Activated naive CD4-positive, alpha-beta T cell treated with anti-CD3 and anti-CD28 coated beads, Interleukin-2, amount 50 U/mL, for 72 hours (primary cell): ENCODE measurements at places on chromosomes 4 and X. TPM values are rescaled to one million over a fixed set of nuclear protein-coding genes. Genes with fewer than 3 reads are reported as not detected.

The MTMR8 gene
- total RNA-seq, result 8.0 TPM

The HS3ST1 gene
- not detected for total RNA-seq

The H2AZ1 gene
- total RNA-seq, result 883 TPM

The F9 gene
- not detected for total RNA-seq

The STK26 gene
- 60.0 TPM for total RNA-seq

The CT45A10 gene
- total RNA-seq, result not detected

The TMEM35A gene
- total RNA-seq, result not detected

The MTHFD2L gene
- 7.3 TPM for total RNA-seq

The ARAF gene
- total RNA-seq, result 83.9 TPM

The CT45A1 gene
- not detected for total RNA-seq

The MTTP gene
- 0.10 TPM for total RNA-seq

The CPE gene
- total RNA-seq, result not detected

The MAGEB10 gene
- total RNA-seq, result not detected

The DCAF4L1 gene
- 0.21 TPM for total RNA-seq

The PPP1R2C gene
- not detected for total RNA-seq

The CPXCR1 gene
- not detected for total RNA-seq

The VCX2 gene
- total RNA-seq, result not detected

The HMGB3 gene
- 34.6 TPM for total RNA-seq

The GPRASP1 gene
- 3.3 TPM for total RNA-seq

The HELT gene
- not detected for total RNA-seq

The NEUROG2 gene
- total RNA-seq, result not detected
